Caki2 (cell line): ENCODE measurements at places on chromosomes 4 and X.
A peak's percentile ranks its signal among the peaks of the same experiment; 100 is the strongest.

DNA sequence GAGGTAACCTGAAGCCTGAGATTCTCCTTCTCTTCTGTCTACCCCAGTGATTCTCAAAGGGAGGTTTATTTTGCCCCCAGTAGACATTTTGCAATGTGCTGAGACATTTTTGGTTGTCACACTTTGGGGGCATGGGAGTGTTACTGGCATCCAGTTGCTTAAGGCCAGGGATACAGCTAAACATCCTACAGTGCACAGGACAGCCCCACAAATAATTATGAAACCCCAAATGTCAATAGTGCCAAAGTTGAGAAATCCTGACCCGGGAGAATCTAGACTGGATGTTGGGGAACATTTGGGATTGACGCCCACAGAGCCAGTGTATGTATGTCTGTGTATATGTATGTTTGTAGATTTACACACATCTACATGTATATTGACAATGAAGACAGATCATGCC, 13.2 kb downstream of the MID1 start:
- no peak for DNase-seq

GRCh38 chr4:48367016-48367415, 25.7 kb downstream of the SLAIN2 start:
- DNase-seq, result no peak

DNA sequence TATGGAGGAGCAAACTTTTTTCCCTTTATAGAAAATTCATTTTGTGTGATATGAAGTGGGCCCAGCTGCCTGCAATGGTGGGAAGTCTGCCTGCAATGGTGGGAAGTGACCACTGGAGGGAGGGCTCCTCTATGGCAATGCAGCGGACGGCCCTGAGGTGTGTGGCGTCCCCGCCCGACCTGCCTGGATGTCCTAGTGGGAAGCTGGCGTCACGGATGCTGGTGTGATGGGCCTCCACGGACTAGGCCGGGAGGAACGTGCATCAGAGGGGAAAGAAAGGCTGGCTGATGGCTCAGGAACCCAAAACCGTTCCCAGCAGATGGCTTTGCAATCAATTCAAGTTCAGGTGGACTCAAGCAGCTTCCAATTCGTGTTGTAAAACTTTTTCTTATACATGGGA, 177.9 kb downstream of the AFAP1 start:
- peak; percentile 23 for DNase-seq

GRCh38 chrX:150547375-150548115, 20.9 kb upstream of the MTM1 start:
- peak; percentile 37 for DNase-seq

DNA sequence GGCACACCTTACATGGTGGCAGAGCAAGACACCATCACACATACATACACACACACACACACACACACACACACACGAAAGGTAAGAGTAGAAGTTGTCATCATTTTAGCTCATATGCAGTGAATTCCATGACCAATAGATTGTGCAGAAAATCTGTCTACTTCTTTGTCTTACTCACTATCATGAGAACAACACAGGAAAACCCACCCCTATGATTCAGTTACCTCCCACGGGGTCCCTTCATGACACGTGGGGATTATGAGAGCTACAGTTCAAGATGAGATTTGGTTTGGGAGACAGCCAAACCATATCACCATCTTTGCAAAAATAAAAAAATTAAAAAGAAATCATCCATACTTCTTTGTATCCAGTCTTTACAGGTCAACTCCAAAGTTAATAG, 221.1 kb downstream of the BMPR1B start:
- DNase-seq, result no peak

DNA sequence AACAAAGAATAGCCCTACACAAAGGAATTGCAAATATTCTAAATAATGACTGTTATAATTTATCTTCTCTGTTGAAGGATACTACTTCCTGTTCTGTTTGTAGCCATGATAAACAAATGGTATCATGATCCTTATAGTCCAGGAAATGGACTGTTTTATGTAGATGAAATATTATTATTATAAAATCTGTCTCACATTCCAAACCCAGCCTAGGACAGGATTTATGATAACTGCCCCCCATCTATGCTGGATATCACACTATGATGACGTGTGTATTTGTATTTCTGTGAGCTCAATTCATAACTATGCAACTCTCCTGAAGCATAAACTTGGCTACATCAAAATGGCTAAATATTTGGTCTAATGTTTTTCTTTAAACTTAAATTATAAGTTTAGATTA, 21.3 kb downstream of the DMD start:
- DNase-seq, result no peak

GRCh38 chr4:165844161-165844560, 28.9 kb upstream of the TLL1 start:
- DNase-seq, result no peak

- DNase-seq, result no peak
These were observed 32.4 kb downstream of the PPM1K start for GRCh38 chr4:88251924-88252323.

GRCh38 chrX:15877380-15877779, 22.8 kb upstream of the AP1S2 start:
- no peak for DNase-seq

DNA sequence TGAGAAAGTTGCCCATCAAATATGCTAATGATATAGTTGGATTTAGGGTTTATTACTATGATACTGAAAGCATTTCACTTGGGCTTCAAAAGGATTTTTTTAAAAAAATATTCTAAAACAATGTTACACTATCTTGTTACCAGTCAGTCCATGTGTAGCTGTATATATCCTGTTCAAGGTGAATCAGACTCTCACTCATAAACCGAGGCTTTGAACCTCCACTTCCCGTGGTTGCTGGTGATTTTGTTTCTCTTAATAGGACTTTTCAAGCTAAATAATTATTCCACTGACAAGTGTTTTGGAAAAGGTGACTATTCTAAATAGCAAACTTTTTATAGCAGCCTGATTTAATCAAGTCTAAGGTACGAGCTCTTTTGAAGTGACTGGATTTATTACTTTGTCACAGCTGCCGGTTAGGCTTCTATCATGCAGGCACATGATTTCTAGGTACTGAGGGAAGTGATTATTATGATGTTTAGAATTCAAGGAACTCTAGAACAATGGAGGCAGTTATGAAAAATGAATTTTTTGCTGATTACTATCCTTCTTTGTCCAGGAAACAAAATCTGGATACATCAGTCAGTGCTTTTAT, 287.7 kb downstream of the KCTD8 start:
- no peak for DNase-seq

GRCh38 chrX:38080808-38081207, 74.5 kb downstream of the SYTL5 start:
- no peak for DNase-seq

- DNase-seq, result no peak
These were observed 4.4 kb downstream of the ADGRL3 start for GRCh38 chr4:61204353-61205060.

GRCh38 chr4:110294165-110294564, 95.8 kb upstream of the ELOVL6 start:
- DNase-seq, result no peak

- peak; percentile 1 for DNase-seq
These were observed 1215.8 kb downstream of the RAPGEF2 start for GRCh38 chr4:160318567-160319220.

- DNase-seq, result no peak
These were observed 460.2 kb upstream of the FAT1 start for GRCh38 chr4:187183826-187184225.

DNA sequence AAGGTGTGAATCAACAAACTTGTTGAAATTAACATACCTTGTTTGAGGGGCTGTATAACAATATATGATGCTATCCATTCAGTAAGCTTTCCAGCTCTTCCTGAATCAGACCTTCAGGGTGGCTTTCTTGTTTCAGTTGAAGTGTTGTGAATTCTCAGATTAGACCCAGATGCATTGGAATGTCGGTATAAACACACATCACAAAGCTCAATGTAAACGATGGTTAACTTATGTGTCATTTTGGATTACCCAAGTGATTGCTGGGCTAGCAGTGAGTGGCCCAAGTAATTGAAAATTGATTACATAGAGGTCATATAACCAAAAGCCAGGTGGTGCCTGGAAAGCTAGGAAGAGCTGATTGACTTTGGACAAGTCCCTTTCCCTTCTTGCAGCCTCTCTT, 115.0 kb downstream of the SHROOM4 start:
- no peak for DNase-seq

DNA sequence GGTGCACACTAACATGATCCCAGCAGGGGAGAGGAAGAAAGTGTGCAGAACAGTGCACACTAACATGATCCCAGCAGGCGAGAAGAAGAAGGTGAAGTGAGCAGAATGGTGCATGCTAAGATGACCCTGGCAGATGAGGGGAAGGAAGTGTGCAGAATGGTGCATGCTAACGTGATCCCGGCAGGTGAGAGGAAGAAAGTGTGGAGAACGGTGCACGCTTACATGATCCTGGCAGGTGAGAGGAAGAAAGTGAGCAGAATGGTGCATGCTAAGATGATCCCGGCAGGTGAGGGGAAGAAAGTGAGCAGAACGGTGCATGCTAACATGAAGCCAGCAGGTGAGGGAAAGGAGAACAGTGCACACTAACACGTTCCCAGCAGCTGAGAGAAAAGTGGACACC, 83.7 kb downstream of the ACOX3 start:
- DNase-seq, result no peak

DNA sequence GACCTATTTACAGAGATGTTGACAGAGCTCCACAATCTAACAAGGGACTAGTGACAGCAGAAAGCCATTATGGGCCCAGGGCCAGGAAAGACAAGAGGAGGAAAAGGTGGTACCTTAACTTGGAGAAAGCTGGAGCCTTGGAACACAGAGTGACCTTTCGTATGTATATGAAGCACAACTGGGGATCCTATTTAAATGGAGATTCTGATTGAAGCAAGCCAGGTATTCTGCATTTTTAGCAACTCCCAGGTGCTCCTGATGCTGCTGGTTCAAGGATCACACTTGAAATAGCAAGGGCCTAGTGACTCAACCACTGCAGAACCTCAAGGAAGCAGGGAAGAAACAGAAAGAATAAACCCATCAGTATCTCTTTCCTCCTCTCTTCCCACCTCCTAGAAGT, 99.4 kb downstream of the TMEM47 start:
- DNase-seq, result no peak

GRCh38 chr4:28232376-28232775, 1371.7 kb downstream of the STIM2 start:
- DNase-seq, result no peak

DNA sequence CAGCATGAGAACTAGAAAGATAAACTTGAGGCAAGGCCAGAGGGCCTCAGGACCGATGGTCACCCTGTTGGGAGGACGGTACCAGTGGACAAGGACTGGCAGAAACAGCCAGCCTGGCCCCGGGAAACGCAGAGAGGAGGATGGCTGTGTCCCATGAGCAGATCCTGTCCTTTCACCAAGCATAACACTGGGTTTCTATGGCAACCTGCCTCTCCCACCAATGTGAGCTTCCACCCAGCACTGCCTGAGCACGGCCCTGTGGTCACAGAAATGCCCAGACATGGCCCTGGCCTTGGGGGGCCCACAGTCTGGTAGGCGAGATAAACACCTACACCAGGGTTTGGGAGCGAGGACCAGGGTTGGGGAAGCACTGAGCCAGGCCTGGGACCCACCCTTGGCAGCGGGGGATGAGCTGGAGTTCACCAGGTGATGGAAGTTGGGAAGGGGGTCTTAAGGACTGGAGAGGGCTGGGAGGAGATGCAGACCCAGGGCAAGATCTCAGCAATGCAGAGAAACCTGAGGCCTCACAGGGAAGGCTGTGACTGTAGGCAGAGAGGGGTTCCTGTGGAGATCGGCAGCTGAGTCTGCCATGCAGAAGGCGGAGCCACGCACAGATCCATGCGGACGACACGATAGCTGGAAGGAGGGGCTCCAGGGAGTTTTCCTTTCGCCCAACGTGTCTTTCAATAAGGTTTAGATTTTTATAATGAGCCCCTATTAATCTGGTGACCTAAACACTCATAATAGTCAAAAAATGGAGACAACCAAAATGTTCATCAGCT, 32.7 kb upstream of the CRMP1 start:
- DNase-seq, result no peak

DNA sequence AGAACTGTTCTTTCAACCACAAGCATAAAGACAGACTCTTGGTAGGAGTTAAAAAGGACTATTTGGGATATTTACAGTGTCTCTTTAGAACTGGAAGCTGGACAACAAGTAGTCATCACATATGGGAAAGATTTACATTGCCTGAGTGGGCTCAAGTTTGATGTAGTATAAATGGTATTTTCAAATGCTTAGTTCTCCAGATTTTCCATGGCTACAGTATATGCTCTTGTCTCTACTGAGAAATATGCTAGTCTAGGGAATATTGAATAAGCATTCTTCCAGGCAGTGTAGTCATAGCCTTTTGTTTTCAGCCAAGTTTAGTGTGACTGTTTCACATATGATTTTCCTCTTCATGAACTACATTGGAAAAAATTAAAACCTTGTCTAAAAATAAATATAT, 315.6 kb downstream of the ARHGAP24 start:
- no peak for DNase-seq

DNA sequence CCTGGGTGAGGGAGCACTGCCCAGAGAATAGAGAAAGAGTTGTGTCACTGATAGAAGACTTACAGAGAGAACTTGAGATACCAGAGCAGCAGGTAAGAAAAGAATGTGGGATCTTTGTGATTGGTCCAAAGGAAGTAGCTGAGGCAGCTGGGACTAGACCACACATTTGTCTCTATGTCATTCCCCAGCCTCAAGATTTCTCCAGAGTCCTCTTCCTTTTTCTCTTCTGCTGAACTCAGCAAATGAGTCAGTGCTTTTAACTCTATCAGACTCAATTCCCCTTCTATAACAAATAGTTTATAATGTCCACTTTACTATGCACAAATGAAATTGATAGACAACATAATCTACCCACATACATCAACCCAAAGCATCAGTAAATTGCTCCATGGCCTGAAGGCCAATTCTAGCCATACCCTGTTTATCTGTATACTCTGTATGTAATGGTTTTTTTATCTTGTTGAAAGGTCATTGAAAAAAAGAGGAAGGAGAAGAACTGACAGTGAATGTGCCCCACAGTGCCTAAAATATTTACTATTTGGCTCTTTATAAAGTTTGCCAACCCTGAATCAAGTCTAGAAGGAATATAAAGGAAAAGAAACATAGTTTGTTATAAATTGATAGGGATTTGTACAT, 38.2 kb downstream of the ETDC start:
- no peak for DNase-seq

DNA sequence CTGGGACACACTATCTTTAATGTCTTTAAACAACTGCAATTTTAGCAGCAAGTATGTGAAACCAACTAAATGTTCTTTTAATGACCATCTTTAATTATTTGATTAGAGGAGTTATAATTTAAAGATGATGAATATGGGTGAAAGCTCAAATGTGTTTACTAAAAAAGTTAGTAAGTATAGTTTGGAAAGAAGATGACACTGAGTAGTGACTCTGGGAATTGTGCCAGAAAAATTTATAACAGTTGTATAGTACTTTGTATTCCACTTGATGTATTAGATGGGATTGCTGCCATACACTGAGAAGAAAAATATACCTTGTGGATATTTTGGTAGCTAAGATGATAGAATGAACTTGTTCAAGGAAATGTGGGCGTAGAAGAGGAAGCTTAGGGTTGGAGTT, 19.5 kb upstream of the PACRGL start:
- DNase-seq, result no peak

DNA sequence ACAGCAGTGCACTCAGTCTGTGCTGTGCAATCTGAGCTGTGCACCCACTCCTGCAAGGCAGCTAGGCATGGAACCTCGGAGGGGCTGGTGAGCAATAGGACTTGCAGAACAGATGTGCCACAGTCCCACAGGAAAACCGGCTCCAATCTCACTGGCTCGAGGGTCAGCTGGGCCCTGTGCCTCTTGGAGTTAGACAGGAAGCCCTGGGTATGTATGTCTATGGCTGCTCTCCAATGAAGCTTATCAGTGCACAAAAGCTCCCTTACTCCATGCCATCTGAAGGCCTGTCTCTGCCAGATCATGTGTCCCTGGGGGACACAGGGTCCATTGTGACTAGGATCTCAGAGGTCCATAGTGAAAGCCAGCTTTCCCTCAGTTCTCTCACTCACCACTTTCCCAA, 335.8 kb downstream of the SH3BGRL start:
- DNase-seq, result no peak
